Fibroblast of gingiva (primary cell): ENCODE measurements at places on chromosomes 3 and 15.

- no peak for DNase-seq
Measured at GRCh38 chr15:94097552-94097951, 133.8 kb upstream of the MCTP2 start.

- no peak for DNase-seq
Measured at GRCh38 chr3:20256144-20256543, 70.1 kb upstream of the SGO1 start.

DNA sequence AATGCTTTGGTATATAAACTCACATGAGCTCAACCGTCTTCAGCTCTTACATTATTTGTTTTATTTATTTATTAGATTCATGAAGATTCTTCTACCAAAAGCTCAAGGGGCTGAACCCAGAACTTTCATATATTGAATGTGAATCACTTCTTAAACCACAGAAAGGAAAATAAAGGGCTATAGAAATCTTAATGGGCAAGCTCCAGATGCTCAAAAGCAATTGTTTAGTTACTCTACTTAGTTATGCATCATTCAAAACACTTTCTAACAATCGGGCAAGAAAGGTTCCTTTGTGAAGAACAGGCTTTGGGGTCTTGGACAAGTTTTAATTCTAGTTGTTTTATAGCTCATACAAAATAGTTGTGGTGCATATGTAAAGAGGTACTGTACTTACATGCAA lies 380.2 kb downstream of the TIGIT start:
- no peak for DNase-seq

DNA sequence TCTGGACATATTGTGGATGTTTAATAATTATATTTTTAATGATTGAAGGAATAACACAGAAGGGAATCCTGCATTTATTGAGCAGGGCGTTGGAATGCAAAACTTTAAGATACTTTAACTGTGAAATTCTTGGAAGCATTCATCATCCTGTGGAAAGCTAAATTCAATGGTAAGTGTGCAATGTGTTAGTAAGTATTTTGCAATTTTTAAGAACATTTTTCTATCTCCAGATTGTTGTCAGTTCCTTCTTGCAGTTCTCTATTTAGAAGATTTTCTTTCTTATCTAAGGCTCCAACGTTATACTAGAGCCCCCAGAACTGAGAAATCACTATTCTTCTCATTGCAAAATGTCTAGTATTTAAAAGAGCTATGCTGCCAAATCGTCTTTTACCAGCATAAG lies 132.2 kb upstream of the TSC22D2 start:
- DNase-seq, result no peak

- peak; percentile 60 for DNase-seq
Measured at GRCh38 chr3:109731639-109732473, 394.5 kb upstream of the DPPA4 start.

GRCh38 chr15:52037889-52038505 lies 19.0 kb downstream of the MAPK6 start:
- peak; percentile 14 for DNase-seq

DNA sequence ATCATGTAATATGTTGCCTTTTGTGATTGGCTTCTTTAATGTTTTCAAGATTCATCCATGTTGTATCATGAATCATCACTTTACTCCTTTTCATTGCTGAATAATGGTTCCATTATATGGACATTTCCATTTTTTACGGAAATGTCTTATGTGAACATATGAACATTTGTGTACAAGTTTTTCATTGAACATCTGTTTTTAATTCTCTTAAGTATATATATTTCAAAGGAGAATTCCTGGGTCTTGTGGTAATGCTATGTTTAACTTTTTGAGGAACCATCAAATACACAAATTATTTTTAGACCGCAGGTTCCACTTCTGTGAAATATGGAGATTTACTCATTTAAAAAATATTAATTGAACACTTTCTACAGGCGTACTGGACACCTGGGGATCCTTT lies 85.7 kb downstream of the ARIH1 start:
- peak; percentile 26 for DNase-seq

- no peak for DNase-seq
Measured at GRCh38 chr15:97874139-97874538, 86.4 kb upstream of the ARRDC4 start.

DNA sequence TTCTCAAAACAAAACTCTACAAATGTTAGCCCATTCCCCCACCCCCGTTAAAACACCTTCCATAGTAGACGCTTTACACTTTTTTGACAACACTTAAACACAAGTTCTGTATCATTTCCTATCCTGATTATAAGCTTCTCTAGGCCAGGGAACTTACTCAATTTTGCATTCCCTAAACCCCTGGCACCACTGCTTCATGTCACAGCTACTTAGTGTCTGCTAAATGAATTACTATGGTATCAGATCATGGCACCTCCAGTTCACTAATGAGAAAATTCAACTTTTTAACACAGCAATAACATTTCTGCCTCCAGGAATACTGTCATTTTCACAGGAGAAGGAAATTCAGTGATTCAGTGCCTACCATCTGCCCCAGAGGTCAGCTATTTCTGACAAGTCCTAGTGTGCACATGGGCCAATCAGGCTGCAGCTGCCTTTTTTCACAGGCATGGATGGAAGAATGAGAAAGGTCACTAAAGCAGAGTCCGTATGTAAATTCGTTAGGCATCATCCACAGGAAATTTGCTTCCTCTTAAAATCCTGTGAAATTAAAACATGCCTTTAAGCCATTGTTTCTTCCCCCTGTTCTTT lies 18.5 kb downstream of the SFMBT1 start:
- DNase-seq, result no peak

DNA sequence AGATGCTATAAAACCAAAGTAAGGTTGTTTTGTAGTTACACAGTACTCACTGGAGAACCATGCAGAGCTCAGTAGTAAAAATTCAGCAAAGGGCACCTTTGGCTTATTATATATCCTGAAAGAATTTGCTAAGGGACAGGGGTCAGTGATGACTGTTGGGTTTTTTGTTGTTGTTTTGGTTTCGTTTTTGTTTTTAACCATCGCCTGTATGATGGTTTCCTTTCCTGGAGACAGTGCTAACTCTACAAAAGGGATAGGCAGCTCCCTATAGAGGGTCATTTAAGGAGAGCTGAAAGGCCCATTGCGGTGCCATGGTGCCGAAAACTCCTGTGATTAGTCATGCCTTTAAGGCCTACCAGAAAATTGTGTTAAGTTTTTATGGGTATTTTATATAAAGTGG lies 118.2 kb upstream of the GOLIM4 start:
- no peak for DNase-seq

- no peak for DNase-seq
Measured at GRCh38 chr15:48046813-48047438, 73.9 kb upstream of the SLC24A5 start.

- no peak for DNase-seq
Measured at GRCh38 chr3:126446791-126447190, 28.9 kb downstream of the ZXDC start.

DNA sequence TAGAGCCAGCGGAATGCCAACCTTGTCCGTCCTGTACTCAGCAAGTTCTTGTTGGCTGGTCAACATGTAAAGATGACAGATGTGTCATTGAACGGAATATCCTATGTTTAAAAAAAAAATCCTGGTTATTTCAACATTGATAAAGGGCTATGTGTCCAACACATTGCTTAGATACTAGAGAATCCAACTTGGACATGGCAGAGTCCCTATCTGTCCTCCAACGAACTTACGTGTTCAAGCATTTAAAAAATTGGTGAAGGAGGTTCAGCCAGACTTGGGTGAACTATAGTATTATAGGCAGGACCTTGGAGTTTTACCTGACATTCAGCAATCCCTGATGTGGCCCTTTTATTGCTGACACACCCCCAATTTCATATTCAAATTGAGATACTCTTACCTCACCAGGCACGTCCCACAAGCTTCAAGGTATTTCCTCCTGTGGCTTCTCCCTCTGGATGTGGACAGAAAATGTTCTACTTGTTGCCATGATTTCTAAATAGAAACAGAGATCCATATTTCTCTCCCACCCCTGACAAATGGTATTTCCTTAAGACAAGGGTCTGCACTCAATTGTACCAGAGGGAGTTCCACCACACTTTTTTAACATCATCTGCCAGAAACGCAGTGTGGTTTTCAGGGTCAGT lies 207.7 kb upstream of the TPM1 start:
- no peak for DNase-seq

GRCh38 chr15:80953953-80954778 lies 35.5 kb downstream of the MESD start:
- DNase-seq, result no peak

- DNase-seq, result peak; percentile 81
Measured at GRCh38 chr3:175346573-175347356, 487.6 kb downstream of the NAALADL2 start.

DNA sequence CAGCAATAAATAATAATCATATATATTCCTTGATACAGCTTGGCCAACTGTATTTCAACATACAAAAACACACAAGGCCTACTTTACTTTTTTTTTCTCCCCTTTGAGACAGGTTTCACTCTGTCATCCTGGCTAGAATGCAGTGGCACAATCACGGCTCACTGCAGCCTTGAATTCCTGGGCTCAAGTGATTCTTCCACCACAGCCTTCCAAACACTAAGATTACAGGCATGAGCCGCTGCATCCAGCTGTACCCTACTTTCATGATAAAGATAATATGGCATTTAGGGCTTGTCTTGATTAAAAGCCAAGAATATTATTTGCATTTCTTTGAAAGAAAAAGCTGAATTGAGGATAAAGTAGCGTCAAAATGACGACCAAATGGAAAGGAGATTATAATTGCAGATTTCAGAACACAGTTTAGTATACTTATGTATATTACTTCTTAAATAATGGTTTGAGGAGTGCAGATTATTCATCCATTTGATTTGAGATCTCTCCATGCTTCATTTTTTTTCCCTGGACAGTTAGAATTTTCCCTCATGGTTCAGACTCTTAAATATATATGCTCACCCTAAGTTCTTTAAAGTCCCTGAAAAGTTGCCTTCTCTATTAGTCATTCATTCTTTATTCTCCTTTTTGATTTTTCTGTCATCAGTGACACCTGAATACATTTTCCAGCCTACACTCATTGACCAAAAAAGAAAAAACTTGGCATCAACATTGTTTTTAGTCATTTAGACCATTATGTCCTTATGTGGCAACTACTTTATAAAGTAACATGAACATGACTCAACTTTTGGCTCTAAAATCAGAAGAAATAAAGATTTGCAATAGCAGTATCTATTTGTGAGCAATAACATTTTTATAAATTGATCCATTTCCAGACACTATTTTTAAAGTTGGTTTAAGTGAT lies 48.5 kb upstream of the MLF1 start:
- peak; percentile 62 for DNase-seq

DNA sequence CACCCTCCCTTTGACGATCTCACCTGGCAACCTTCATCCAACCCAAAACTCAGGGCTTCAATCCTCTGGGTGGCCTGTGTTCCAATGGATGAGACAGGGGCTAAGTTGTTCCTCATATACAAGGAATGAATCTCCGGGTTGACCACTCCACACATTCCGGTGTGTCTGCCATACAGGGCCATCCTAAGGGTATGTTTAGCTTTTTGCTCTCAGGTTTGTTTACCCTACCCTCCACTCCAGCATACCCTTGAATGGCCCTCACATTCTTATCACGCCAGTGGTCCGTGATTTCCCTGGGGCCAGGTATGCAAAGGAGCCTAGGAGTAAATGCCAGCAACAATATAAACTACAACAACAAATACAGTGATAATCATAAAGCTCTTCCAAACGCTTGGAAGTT lies 45.7 kb upstream of the VGLL3 start:
- DNase-seq, result no peak

DNA sequence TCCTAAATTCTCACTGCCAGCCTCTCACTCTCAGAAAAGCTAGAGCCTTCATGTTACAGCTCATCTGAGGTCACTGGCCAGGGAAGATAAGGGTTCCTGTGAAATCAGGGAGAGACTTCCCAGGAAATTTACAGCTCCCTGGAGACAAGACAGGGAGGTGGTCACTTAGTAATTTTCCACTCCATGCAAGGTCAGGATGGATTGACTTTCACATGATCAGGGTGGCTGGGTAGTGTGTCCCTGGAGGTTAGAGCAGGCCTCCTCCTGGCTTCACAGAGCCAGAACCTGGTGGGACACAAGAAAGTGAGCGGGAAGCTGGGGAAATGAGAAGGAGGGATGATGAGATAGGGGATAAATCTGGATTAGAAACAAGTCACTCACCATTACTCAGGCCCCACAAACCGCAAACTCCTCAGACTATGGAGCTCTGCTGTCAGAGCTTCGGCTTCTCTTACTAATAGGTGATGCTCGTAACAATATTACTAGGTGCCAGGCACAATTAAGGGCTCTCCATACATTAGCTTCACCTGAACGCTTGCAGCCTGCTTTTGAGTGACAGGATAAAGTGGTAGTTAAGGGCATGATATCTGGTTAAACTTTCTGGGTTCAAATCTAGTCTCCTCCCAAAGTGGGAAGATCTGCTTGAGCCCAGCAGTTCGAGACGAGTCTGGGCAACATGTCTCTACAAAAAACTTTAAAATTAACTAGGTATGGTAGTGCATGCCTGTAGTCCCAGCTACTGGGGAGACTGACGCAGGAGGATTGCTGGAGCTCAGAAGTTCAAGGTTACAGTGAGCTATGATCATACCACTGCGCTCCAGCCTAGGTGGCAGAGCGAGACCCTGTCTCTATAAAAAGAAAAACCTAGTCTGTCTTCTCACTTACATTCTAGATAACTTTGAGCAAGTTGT lies 24.9 kb downstream of the DUOX2 start:
- no peak for DNase-seq

- DNase-seq, result no peak
Measured at GRCh38 chr3:178318340-178318739, 217.9 kb upstream of the KCNMB2 start.

DNA sequence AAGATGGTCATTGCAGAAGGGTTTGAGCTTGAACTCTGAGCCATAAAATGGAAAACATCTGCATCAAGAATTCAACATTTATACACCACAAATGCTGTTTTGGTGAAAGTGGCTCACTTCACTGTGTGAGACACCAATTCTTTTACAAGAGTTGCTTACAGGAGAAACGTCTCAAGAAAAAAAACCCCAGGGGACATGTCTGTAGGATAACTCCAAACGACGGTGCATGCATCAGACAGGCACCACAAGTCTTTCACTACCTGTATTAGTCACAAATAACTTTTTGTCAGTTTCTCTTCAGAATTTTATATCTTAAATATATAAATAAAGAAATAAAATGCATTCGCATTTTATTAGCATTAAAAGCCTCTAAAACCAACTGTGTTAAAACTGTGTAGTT lies 164.3 kb downstream of the EFHB start:
- no peak for DNase-seq

GRCh38 chr3:9247941-9248521 lies 1.4 kb downstream of the SRGAP3 start:
- DNase-seq, result no peak

GRCh38 chr3:136404056-136404455 lies 153.9 kb downstream of the PCCB start:
- no peak for DNase-seq
